Myocyte (in vitro differentiated cells): ENCODE measurements at places on chromosomes 1 and 21. TPM values are rescaled to one million over a fixed set of nuclear protein-coding genes. Genes with fewer than 3 reads are reported as not detected.

- peak; percentile 83 for DNase-seq
Measured at GRCh38 chr1:118987468-118988185, 516 bp downstream of the TBX15 start.

LENEP gene
- total RNA-seq, result not detected in 2 replicates

- DNase-seq, result no peak
Measured at GRCh38 chr1:84861516-84861915, 31.5 kb downstream of the LPAR3 start.

- no peak for DNase-seq
Measured at GRCh38 chr1:204564835-204565234, 48.6 kb downstream of the MDM4 start.

DNA sequence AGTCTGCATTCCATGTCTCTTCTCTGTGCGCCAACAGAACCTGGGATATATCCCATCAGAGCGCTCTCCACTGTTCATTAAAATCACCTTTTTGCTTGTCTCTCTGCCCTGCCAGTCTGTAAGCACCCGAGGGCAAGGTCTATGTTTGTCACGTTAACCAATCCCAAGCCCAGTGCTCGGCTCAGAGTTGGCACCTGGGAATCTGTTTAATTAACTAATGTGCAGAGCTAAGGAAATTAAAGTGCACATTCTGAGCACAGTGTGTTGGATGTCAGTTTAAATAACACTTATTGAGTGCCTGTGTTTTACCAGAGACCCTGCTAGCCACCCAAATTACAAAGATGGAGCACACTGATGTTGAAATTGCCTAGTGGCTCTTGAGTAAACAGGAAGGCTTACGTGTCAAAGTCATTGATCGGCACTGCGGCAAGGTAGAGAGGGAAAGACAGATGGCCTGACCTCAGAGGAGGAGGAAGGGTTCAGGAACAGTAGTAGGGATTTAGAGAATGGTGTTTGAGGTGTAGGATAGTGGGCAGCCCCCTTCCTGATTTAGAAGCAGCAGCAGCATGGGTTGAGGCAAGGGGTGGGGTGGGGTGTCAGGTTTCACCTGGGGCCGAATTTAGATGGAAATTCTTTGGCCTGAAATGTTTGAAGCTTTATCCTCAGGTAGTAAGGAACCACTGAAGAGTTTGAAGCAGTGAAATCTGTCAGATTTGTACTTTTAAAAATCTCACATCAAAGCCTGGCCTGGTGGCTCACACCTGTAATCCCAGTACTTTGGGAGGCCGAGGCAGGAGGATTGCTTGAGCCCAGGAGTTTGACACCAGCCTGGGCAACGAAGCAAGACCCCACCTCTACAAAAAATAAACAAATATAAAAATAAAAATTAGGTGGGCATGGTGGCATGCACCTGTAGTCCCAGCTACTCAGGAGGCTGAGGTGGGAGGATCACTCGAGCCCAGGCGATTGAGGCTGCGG, 7.7 kb downstream of the ARMH1 start:
- DNase-seq, result peak; percentile 37

HMGCS2 gene
- total RNA-seq, result not detected in 2 replicates

GRCh38 chr1:205091043-205091740, 6.9 kb upstream of the TMEM81 start:
- DNase-seq, result no peak

UBIAD1 gene
- total RNA-seq, result 12.6 and 15.6 TPM in 2 replicates

DNA sequence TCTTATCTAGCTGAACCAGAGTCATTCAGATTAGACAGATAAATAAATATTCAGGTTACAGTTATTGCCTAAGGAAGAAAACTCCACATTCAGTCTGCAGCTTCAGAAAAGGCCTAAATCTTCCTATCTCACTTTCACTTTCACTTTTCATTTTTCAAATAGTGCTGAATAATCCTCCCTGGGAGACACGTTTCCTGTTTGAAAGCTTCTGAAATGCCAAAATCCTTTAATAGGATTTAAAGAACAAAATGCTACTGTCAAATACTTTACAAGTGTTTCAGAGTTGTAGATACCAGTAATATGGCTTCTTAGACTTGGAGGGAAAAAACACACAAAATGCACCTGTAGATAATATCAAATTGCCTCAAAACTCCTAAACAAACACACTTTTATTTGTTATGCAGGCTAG, 3.9 kb downstream of the PSMB2 start:
- DNase-seq, result peak; percentile 45

GRCh38 chr1:66438062-66438461, 95.9 kb upstream of the SGIP1 start:
- no peak for DNase-seq

- no peak for DNase-seq
Measured at GRCh38 chr1:67338642-67339041, 31.0 kb downstream of the IL12RB2 start.

DNA sequence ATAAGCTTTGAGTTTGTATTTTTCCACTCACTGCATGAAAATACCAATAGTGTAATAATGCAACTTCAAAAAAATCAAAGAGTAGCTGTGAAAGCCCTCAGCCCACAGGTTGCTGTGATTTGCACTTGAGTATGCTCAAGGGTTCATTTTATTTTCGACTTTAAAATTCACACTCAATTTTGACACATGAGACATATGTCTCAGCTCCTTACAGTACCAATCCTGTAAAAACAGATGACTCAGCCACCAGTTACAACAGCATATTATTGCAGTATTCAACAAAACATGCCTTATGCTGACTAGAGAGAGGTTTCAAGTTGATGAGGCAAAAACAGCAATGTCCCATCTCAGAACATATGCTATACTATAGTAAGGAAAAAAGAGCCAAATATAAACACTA, 66.1 kb downstream of the CYYR1 start:
- DNase-seq, result peak; percentile 33

- DNase-seq, result peak; percentile 34
Measured at GRCh38 chr21:46397211-46397905, 61.3 kb upstream of the DIP2A start.

GRCh38 chr1:95701450-95702173, 467.6 kb downstream of the RWDD3 start:
- DNase-seq, result no peak

GRCh38 chr21:26972192-26972591, 5.3 kb upstream of the ADAMTS5 start:
- no peak for DNase-seq

GRCh38 chr1:151060007-151060656, at the start of gene MLLT11:
TSS of gene MLLT11 (plus strand) at chr1:151060397. CDS start at chr1:151067225, 6,828 bp downstream.
- peak; percentile 86 for DNase-seq

GRCh38 chr1:223556414-223557129, 108.9 kb downstream of the CAPN8 start:
- DNase-seq, result peak; percentile 10

DNA sequence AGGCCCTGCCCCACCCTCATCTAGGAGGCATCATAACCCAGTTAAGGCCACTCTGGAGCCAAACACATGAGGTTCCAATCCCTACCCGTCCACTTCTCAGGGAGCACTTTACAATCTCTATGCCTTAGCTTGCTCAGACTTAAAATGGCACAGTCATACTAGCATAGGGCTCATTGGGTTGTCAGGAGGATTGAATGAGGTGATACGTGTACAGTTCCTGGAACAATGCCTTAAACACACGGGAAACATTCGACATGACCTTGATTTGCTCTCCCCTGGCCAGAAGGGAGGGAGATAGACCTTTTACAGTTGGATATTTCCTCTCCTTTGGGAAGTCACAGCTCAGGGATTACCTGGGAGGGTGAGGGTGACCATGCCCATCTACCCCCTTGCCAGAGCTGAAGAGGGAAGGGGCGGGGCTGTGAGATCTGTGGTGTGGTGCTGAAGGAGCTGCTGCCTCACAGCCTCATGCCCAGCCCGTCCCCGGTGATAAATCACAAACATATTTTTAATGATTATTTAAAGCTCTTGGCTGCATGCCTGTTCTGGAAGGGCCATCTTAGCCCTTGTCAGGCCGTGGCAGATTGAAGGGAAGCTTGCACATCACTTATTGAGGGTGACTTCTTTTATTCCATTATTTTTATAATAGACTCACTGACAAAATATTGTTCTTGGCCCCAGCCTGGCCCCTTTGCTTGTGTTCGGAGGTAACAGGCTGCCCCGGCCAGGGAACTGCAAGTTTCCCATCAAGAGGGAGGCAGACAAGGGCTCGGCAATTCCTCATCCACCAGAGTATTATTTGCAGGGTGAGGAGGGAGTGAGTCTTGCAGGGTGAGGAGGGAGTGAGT, 83.4 kb downstream of the FOXD2 start:
- DNase-seq, result no peak

DNA sequence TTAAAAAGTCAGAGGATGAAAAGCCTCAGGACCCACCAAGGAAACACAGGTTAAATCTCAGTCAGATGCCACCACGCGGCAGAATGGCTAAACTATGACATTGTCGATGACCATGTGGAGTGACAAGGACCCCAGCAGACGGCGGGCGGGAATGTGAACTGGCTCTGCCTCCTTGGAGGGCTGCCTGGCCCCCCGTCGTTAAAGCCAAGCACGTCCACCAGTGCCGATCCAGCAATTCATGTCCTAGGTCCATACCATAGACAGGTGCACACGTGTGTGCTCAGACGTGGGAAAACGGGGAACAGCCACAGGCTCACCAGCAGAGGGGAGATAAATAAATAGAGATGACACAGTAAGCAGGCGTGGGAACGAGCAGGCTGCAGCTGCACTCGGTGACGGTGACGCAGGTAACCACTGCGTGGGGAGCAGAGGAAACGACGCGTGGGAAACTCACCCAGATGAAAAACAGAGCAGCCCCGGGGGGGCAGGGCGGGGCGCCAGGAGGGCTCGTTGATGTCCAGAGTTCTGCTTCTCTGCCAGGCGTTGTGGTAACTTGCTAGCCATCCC, 28.3 kb upstream of the PCBP3 start:
- DNase-seq, result peak; percentile 40

DNA sequence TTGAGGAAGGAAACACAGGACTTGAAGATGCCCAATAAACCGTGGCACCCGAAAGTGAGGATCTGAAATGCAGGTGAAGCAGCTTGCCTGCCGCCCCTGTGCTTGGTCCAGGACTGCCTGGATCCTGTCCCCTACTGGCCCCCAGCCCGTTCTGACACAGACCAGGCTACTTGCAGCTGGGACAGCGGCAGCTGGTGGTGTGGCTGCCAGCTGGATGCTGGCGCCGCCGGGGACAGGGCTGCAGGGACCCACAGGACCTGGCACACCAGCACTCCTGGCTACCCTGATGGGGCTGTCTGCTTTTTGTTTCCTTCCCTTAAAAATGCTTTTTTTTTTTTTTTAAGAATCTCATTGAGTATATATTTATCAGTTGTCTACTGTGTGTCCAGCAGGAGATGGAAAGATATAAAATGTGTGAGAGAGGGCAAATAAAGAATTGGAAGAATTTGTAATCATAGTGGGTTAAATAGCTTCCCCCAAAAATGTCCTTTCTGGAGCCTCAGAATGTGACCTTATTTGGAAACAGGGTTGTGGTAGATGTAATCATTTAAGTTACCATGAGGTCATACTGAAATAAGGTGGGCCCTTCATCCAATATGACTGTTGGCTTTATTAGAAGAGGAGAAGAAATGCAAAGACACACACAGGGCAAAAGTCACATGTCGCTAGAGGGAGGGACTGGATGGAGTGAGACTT, 165.6 kb downstream of the DSCAM start:
- DNase-seq, result no peak

RNF207 gene
- 0.36 and 0.86 TPM in 2 replicates for total RNA-seq

DNA sequence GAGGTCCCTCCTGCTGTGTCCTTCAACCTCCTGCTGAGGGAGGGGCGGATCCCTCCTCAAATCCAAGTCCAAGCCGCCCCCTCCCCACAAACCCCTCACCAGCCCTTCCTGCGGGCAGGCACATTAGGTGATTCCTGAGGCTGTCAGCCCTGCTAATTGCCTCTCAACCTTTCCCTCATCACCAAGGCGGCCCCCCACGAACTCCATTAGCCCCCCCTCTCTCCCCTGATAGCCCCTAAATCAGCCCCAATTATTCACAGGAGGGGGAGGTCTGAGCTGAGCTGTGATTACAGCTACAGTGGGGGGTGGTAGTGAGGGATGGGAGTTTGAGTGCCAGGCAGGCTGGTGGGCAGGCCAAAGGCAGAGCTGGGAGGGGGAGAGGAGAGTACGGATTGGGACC, 5.8 kb upstream of the PEAR1 start:
- no peak for DNase-seq

DNA sequence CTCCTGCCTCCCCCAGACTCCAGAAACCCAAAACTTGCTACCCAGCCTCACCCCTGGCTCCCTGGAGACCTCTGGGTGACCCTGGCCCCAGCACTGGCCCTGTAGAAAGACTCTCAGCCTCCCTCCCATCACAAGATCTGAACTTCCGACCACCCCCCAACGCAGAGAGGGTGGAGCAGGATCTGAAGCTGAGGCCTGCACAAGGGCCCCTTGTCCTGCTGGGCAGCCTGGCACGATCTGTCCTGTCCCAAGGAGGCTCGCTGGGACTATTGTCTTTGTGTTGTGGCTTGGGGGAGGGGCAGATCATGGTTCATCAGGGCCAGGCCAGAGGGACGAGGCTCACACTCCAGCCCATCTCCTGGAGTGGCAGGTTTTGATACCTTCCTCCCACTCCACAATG, 20.0 kb downstream of the PHLDA3 start:
- DNase-seq, result no peak

DNA sequence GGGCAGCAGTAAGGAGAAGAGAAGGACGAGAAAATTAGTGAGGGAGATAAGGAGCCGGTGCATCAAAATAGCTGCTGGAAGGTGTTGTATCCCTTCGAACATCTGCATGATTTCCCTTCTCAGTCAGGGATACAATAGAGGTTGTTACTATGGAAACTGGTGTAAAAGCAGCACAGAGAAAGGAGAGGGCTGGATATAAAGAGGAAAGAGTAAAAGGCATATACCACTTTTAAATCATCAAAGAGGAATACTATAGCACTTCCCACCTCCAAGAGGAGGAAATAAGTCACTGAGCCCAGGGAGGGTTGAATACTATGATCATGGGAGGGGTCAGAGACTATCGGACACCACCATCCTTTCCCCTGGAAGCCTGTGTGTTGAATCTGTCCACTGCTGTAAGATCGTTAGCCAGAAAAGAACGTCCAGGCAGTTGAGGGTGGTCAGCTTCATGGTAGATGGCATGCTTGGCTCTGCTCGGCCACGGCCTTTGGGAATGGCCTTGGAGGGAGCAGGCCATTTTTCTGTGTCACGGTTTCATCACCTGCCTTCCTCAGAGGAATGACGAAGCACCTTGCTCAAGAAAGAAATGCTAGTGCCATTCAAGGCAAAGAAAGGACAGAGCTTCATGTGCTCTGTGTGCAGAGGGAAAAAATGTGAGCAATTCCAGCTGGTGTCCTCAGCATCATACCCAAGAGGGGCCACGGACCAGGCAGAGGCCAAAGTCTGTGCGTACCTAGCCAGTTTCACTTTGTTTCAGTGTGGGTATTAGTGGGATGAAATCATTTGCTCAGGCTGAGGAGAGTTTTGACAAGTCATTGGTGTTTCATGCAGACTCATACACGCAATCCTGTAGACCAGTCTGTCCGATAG, 64.2 kb downstream of the IRF2BP2 start:
- DNase-seq, result no peak

- DNase-seq, result no peak
Measured at GRCh38 chr1:228297822-228298221, 90.0 kb downstream of the OBSCN start.

PEX14 gene
- 11.5 and 15.0 TPM in 2 replicates for total RNA-seq

DNA sequence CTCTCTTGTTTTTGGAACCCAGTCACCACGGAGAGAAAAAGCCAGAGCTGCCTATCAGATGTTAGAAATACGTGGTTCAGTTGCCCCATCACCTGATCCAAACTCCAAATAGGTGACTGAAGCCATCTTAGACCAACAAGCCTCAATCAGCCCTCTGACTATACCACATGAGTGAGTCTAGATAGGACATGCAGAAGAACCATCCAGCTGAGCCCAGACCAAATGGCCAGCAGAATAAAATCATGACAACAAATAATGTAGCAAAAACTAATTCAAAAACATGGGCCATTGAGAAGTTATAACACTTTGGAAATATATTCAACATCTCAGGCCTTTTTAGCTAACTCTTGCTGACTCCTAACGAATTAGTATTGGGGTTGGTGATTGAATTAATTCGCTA, 348.4 kb upstream of the C1orf87 start:
- DNase-seq, result no peak

IL22RA1 gene
- total RNA-seq, result not detected in 2 replicates
